ENCODE measurements at places on chromosomes 3 and 15.

DNA sequence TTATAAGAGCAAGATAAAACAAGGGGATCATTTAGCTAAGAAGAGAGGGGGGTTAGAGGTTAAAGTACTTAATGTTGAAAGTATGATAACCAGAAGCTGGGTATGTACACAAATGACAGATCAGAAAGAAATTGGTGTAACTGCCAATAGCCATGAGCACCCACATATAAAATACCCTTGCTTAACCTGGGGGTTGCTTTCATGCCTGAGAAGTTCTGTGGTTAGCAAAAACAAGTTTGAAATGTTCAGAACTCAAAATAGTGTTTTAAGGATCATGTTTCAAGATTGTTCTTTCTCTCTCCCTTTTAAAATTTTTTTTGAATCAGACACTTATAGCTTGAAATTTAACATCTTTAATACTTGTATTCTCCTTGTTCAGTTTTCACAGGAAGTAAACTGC is 321.4 kb upstream of the GBE1 start:
- DNase-seq = no peak

DNA sequence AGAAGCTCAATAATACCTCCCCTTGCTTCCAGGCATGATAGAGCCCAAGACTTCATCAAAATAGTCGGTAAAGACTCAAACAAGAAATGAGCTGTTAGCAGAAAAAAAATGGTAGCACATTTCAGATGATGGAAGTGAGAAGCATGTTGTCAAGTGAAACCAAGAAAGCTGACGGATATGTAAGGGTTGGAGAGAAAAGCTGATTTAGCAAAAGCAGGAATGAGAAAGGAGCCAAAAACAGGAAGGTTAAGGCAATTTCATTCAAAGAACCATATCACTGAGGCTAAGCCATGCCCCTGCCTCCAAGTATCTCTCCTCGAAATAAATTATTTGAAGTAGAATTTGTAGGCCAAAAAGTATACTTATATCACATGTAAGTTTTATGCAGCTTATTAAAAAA is 88.8 kb downstream of the ANO10 start:
- no peak for DNase-seq

DNA sequence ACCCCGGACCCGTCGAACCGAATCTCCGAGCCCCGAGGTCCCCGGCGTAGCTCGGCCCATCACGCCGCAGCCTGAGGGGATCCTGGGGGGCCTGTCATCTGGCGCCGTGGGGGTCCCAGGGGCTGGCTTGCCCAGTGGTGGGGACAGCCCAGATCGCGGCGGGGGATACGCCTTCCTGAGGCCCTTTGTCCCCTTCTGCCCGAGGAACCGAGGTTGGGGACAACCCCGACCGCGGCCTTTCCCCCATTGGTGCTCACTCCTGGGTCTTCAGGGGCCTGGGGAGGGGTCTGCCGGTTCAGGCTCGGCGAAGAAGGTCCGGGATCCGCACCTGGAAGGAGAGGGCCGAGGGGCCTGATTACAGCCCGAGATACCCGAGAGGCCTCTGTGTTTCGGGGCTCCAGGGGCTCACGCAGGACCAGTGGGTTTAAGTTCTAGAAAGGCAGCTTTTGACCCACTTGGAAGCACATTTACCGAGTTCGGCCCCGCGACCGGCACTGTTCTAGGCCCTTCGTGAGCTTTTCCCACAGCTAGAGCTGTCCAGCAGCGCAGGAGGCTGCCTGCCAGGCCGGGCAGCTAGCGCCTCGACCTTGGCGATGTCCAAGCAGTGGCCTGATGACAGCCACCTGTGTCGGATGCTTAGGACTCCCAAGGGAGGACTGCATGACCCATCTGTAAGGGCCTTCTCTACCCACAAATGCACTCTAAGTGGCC is 504 bp downstream of the ABHD2 start:
- DNase-seq = peak; percentile 33

- no peak for DNase-seq
These were observed 51.8 kb downstream of the ONECUT1 start for GRCh38 chr15:52738311-52738710.

GRCh38 chr3:159904911-159905310 is 83.7 kb upstream of the IL12A start:
- no peak for DNase-seq

GRCh38 chr3:43758592-43759225 is 68.0 kb downstream of the ABHD5 start:
- no peak for DNase-seq
